ENCODE measurements at places on chromosomes 2 and 18.

- no peak for DNase-seq
These were observed 43.9 kb downstream of the ATIC start for GRCh38 chr2:215355801-215356200.

- DNase-seq: no peak
These were observed 92.3 kb downstream of the PRKCE start for GRCh38 chr2:45743531-45744396.

- no peak for DNase-seq
These were observed 61.5 kb upstream of the WDR75 start for GRCh38 chr2:189379731-189380261.

DNA sequence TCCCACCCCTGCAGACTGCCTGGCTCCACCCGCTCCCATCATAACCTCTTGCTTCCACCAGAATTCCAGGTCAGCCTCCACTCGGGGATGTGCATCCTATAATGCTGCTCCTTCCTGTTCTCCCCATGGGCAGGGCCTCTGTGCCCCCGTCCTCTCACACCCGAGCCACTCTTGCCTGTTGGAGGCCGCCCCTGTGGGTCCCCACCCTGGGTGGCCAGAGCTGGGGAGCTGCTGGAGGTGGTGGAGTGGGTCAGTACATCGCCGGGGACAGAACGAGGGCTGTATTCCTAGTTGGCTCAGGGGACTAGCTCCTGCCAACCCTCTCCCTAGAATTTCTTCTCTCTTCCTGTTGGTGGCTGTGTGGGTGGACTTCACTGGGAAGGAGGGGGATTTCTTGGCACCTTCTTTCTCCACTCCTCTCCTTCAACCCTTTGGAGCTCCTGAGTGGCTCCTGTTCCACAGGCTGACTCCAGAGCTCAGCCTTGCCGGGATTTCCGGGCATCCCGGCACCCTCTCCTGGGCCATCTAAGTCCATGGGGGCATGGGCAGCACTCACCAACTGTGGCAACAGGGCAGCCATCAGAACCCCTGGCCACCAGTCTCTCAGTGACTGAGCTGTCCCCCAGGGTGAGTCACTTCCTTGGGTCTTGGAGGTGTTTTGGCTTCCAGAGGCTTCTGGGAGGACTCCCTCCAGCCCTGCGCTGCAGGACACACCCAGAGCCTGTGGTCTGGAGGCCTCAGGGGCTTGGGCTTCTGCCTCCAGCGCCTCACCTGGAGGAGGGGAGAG lies 88.2 kb upstream of the MCFD2 start:
- DNase-seq: no peak

DNA sequence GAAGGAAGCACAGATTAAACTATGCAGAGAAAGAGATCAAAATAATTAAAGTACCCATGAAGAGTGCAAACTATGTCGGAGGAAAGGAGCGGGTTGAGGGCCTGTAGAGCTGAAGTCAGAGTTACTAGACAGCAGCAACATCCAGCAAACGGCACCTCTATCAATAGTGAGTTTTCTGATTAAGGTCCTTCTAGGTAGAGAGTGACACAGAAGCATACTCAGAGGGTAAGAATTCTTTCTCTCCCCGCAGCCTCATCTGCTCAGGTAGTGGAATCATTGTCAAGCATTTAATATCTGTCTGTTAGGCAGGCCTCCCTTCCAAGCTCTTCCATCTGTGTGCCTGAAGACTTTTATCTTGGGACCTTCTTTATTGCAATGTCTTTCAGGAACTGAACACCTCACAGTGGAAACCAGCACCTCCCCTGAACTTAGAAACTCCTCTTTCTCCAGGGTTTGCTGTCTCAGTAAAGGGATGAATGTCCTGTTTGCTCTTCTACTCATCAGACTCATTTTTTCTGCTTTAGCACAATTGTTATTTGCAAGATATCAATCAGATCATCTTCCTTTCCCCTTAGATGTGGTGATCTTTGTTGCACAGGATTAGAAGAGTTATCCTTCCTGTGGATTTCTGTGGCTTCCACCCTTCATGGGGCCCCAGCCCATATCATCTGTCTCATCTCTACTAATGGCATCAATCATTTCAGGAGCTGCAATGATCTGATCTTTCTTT lies 28.8 kb downstream of the SP140 start:
- DNase-seq: no peak

DNA sequence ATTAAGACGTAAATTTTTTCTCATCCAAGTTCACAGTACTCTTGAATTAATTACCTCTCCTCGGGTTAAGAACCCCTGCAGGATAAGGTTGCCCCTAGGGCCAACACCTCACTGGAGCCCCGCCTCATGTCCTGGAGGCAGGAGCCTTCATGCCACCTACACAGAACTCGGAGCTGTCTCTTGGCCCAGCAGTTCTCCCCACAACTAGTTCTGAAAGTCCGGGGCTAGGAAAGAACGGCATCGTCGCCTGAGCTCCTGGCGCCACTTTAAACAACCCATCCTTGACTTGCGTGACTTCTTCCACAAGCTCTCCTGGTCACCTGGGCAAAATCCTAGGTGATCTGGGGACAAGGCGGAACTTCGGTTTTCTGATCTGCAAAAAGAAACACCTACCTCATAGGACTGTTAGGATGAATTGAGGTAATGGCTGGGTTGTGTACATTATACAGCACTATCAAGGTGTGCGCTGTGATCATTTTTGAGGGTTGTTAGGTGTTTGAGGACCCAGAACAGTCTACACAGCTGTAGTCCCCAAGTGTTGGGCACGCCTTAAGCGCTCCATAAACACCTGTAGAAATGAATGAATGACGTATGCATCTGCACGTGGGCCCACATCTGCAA lies 641 bp upstream of the ITGA6 start:
- DNase-seq: no peak

- no peak for DNase-seq
These were observed 380.3 kb downstream of the NYAP2 start for GRCh38 chr2:225779829-225780228.

DNA sequence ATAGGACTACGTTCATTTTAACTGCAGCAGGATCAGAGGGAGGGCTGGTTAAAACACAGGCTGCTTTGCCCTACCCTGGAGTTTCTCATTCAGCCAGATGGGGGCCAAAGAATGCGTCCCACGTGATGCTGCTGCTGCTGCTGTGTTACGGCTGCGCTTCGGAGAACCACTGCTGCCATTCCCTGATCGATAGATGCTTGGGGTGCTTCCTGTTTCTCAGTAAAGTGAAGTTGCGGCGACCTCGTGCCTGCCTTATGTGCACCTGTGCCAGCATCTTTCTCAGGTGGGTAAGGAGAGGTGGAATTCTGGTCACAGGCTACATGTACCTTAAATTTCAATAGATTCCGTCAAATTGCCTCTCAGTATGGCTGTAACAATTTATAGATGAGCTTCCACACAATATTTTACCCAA lies 24.7 kb upstream of the TOGARAM2 start:
- DNase-seq: no peak

- DNase-seq: no peak
These were observed 2.4 kb upstream of the CLEC4F start for GRCh38 chr2:70822843-70823242.

GRCh38 chr2:187078297-187078696 lies 229.3 kb upstream of the ZSWIM2 start:
- DNase-seq: no peak

- no peak for DNase-seq
These were observed at the start of gene IAH1 for GRCh38 chr2:9474361-9475057. TSS of gene IAH1 (plus strand) at chr2:9474551. CDS start at chr2:9474567, 16 bp downstream.

GRCh38 chr2:47068981-47069627 lies 86.0 kb downstream of the STPG4 start:
- no peak for DNase-seq

DNA sequence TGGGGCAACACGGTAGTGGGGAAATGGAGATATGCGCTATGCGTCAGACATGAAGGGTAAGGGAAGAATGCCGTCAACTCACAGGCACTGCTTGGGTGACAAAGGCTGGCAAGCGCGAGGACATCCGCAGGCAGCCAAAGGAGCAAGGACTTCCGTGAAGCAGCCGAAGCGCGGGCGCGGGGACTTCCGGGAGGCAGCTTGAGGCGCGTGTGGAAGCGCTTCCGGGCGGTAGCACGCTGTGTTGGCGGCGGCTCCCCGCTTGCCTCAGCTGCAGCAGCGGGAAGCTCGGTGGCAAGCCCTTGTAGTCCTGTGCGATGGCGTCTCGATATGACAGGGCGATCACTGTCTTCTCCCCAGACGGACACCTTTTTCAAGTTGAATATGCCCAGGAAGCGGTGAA lies at the start of gene PSMA8:
Gene PSMA8 (plus strand): TSS at position 218 of the 400 bp plus-strand sequence. CDS start 97 bp downstream, at position 315.
- DNase-seq: no peak

- DNase-seq: no peak
These were observed 48.0 kb upstream of the LPIN2 start for GRCh38 chr18:3060667-3061580.

DNA sequence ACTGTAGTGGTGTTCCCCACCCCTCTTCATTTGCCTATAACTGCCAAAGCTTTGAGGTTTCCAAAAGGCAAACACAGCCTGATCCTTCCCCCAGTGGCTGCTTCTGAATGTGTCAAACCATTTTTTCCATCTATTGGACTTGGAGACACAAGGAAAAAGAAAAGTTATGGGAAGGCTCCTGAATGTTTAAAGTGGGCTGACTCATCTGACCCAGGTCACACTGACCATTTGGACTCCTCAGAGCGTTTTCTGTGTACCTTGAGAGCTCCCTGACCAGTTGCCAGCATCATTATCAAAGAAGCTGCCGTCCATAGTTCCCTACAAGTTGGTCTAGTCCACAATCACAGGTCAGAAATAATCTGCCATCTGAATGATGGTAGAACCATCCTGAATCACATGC lies 123.4 kb upstream of the COL3A1 start:
- no peak for DNase-seq

DNA sequence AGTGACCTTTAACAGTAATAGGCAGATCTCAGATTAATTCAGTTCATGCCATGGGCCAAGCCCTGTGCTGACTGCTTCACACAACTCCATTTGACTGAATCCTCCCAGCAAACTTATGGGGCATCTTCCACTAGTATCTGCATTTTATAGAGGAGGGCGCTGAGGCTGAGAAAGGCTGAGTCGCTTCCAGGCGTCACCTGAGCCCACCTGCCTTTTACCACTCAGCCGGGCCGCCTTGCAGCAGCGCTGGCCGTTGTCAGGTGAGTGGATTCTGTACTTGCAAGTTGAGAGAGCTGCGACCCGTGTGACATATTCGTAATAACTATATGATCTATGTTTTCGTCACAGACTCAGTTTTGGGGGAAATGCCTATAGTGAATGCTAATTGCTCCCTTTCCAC lies 59.3 kb upstream of the B3GNT7 start:
- no peak for DNase-seq

GRCh38 chr2:14536976-14537375 lies 95.5 kb upstream of the LRATD1 start:
- DNase-seq: no peak

- DNase-seq: no peak
These were observed 128.3 kb downstream of the SATB2 start for GRCh38 chr2:199329466-199329865.

Data from epithelial cell of prostate (primary cell).